ENCODE measurements at places on chromosomes 6 and 20.

DNA sequence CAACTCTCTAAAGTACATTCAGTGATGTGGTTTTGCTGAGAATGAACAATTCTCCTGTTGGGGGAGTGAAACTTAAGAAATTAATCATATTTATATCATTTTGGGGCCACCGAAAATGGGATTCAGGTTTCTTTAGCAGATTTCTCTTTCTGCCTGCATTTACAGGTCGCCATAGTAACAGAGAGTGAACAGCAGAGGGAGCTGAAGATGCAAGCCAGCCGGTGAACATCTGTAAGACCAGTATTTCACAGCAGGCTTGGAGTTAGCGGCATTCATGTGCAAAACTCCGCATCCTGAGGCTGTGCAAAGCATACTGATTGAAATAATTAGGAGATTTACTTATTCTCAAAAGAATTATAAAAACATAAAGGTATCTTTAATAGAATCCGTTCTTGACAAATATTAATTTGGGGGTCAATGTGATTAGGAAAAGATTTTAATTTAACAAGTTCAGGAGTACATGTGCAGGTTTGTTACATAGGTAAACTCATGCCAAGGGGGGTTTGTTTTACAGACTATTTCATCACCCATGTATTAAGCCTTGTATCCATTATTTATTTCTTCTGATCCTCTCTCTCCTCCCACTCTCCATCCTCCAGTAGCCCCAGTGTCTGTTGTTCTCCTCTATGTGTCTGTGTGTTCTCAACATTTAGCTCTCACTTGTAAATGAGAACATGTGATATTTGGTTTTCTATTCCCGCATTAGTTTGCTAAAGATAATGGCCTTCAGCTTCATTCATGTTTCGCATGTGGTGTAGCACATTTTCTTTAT, 17.8 kb upstream of the HSF2 start:
- peak; percentile 69 for DNase-seq

GRCh38 chr20:4999788-5000187, 1.5 kb downstream of the SLC23A2 start:
- DNase-seq = no peak

DNA sequence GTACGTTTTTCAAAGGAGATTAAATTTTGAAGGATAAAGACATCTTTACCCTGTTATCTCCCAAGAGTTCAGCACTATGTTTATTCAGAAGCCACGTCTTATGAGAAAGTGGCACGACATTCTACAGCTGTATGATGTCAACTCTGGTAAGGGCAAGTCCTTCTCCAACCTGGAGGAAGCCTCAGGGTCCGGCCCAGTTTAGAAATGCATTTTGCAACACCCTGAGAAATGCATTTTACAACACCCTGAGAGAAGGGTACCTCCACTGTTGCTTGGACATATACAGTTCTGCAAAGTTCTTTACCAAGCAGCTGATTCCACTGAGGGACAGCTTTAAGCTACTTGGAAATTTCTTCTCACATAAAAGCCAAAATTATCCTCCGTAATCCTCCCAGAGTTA, 17.5 kb downstream of the NAPB start:
- DNase-seq = no peak

DNA sequence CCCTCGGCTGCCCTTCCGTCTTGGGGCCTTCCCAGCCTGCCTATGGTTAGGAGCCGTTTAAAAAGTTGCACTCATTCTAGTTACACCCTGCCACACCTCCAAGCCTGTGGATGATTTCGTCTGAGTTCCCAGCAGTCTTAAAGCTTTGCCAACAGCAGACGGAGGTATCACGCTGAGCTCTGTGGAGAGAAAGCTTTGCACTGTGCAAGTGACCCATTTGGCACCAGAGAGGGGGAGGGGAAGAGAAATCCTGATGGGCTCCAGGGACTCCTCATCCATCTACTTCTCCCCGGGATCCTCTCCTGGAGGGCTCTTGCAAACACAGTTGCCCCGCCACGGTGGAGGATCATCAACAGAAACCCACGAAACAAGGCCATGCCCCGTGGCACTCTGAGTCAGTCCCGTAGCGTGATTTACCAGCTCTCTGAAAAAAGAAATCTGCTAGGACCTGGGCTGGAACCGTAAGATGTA, 98.8 kb upstream of the CITED2 start:
- peak; percentile 81 for DNase-seq

GRCh38 chr6:104162036-104162669, 697.6 kb downstream of the HACE1 start:
- peak; percentile 17 for DNase-seq

- DNase-seq = no peak
These were observed 57.7 kb downstream of the FAM229B start for GRCh38 chr6:112145080-112145573.

DNA sequence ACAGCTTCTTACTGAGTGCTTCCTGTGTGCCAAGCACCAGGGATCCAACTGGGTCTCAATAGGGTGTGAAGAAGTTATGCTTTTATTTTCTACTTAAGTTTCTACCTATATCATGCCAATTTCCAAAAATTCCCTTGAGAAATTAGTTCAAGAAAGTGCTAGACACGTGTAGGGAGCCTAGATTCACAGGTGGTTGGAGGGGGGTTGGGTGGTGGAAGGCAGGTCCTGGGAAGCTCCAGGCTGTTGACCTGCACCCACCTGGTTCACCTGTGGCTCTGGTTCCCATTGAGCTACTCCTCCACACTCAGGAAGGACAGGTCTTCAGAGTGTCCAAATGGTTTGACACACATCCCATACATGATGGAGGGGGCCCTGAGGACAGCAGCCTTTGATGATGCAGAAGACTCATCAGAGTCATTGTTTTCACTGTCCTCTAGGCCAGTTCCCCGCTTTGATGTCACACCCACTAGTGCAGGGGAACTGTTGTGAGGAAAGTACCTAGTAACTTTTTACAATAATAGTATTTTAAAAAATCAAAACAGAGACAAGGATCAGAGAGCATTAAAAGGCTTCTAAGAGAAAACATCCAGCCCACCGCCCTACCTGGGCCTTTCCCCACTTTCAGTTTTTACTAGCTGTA, 39.8 kb upstream of the MYL9 start:
- DNase-seq = no peak

GRCh38 chr6:74735304-74735703, 470.5 kb downstream of the COL12A1 start:
- peak; percentile 91 for DNase-seq

DNA sequence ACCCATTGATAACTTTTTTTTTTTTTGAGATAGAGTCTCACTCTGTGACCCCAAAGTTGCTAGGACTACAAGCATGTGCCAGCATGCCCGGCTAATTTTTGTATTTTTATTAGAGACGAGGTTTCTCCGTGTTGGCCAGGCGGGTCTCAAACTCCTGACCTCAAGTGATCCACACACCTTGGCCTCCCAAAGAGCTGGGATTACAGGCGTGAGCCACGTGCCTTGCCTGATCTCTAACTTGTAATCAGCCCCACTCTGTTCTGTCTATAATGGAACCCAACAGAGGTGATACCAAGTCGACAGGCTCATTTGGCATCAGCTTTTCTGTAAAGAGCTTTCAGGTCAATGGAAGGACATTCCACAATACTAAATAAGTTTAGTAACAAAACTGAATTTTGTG, 99.4 kb downstream of the HFE start:
- DNase-seq = no peak

GRCh38 chr20:63208346-63208909, 7.5 kb downstream of the YTHDF1 start:
- DNase-seq = no peak

DNA sequence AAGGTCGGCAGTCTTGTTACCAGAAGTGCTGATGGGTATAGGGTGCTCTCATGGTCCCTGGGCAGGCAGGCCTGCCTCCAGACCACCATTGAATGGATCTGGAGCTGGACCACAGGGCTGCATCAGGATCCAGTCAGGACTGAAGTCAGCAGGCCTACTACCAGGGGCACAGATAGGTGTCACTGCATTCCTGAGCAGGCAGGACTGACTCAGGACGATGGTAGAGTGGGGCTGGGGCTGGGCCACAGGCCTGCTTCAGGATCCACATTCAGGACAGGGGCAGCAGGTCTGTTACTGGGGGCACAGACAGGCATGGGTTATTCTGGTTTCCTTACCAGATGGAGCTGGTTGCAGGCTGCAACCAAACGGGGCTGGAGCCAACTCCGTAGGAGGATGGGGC, 51.4 kb upstream of the MAP3K4 start:
- DNase-seq = no peak

DNA sequence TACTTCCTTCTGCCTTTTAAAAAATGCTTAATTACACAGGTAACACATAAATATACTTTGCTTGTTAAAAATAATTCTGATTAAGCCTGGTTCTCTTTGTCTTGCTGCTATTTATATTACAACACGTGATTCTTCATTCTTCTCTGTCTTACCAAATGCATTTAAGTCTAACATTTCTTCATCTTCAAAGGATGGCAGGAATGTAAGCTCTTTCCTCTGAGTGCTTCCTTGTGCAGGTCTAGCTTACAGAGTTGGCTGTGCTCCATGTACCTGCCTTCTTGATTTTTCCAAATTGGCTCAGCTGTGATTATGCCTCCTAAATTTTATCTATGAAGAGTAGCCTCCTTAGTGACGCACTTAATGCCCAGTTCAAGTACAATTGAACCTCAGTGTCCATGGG, 44.4 kb downstream of the RNF144B start:
- peak; percentile 48 for DNase-seq

- peak; percentile 91 for DNase-seq
These were observed 14.7 kb upstream of the ASXL1 start for GRCh38 chr20:32343439-32343838.

GRCh38 chr20:44632103-44632752, 19.3 kb downstream of the ADA start:
- no peak for DNase-seq

DNA sequence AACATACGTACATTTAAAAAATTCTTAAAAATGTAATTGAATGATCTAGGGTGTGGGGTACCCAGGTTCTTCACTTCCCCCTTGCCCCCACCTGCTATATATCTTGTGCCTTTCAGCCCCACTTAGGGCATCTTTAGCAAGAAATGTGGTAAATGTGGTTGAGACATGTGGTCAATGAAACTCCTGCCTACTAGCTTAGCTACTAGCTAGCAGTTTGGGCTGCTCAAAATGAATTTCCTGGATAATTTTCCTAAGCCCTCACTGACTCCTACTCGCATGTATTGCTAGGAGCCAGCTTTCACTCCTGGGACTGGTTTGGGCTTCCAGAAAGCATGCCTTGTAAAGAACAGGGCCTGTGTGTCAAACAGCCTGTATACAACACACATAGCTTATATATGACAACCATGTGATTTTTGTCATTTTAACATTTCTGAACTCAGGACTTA, 257.3 kb downstream of the ATXN1 start:
- peak; percentile 11 for DNase-seq

DNA sequence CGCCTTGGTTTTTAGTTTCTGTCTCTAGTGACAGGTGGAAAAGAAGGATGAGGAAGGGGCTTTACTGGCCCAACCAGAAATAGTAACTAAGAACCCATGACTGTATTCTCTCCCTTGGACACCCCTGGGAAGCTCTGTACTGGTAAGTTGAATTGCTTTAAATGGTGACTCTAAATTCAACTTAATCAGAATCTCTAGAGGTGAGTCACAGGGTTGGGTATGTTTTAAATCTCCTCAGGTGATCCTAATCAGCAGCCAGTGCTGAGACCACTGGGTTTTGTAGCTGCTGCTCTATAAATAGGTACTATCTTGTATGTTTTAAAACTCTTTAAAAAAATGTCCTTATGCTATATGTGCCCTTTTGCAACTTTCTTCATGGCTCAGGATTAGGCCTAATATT, 314.0 kb upstream of the ECI2 start:
- DNase-seq = peak; percentile 47

DNA sequence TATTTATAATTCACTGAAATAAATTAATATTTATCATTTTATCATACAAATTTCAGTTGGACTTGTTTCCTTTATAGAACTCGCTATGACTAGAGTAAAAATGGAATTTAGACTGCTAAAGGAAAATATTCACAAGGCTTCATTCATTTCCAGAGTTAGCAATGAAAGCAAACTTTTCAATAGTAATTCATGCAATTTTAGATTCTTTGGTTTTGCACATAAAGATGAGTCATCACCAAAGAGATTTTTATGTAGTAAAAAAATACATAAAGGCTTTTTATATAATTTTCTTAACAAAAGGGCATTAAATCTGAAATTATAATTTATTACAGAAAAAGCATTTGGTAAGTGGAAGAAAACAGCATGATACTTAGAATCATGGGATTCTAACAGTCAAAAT, 37.2 kb upstream of the STXBP5 start:
- no peak for DNase-seq

- DNase-seq = no peak
These were observed 623.1 kb downstream of the HTR1B start for GRCh38 chr6:76840041-76840745.

DNA sequence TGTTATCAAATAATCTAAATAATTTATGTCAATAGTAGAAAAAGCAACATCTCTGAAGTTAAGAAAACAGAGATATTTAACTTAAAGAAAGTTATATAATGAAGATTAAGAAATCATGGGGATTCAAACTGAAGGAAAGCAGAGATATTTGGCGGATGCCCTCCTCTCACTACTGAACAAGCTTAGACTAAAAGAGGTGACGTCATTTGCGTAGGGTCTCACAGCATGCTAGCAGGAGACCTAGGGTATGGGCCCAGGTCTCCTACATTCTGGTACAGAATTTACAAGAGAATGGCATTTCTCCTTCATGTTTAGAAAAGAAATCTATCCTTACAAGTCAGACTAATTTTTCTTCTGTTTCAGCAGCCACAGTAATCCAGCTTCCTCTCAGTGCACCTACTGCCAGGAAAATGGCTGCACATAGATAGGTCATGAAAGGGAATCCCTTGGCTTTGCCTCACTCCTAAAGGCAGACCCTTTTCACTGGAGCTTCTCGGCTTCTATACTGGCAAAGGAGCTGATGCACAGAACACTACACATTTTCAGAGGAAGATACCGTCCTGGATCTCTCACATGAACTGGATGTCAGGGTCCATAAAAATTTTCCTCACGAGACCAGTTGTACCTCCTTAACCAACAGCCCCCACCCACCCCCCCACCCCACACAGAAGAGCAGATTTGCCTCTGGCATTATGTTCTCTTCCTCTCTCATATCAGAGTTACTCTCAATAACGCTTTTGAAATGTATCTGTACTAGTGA, 41.8 kb upstream of the DST start:
- no peak for DNase-seq
